NCI-H2171 treated with DMSO at 0.1 percent for 48 hours (cell line): ENCODE measurements at places on chromosomes 7 and 10.

DNA sequence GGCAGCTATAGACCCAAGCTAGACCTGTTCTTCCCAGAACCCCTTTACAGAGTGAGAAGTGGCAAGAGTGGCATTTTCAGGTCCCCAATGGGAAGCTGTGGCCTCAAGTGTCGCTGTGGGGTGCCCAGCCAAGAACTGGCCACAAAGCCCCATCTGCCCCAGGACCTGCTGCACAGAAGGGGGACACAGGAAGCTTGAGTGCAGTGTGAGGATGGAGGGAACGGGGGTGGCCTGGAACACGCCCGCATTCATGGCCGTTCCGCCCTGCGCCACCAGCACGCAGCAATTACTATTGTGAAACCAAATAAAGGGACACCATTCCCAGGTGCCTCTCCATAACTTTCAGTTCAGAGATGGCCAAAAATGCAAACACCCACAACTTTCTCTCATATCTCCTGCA lies 237.6 kb upstream of the TCERG1L start:
- no peak for DNase-seq

- DNase-seq = no peak
These were observed 2.3 kb upstream of the GIMAP8 start for GRCh38 chr7:150447966-150448788.

DNA sequence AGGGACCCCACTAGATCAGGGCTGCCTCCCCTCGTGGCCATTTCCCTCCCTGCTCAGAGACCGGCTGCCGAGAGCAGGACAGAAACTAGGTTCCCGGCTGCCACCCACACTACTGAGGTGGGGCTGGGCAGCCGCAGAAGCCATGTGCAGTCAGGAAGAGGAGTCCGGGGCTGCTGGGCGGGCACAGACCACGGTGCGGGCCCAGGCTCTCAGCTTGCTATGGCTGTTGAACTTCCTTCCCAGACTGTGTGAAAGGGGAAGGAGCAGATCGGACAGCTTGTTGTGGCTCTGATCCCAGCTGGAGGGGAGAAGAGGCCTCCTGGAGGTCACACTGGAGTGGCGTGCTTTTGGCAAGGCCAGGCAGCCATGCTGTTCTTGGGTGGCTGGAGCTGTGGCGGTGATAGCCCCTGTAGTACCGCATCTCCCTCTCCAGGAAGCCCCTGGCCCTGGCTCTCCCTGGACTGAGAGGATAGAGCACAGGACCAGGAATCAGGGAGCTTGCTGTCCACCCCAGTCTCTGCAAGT lies 56.8 kb downstream of the HK1 start:
- no peak for DNase-seq

DNA sequence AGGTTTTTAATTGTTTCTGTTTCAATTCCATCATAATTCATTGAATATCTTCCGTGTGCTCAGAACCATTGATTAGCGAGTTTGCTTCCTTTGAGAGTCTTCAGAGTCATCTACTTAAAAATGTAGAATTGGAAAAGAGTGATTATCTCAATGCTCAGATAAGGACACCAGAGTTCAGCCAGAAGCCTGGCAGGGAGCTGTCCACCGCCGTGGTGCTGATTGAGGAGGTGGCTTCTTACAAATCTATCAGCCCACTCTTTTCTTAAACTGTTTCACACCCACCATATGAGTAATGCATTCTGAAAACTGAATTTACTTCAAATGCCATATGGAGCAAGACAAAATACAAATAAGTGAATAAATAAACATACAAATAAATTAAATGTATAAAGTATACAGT lies 79.3 kb downstream of the INSYN2A start:
- no peak for DNase-seq

GRCh38 chr10:11887381-11888227 lies 64.4 kb downstream of the PROSER2 start:
- no peak for DNase-seq

- no peak for DNase-seq
These were observed 356.5 kb upstream of the ZNF32 start for GRCh38 chr10:44004913-44005787.

DNA sequence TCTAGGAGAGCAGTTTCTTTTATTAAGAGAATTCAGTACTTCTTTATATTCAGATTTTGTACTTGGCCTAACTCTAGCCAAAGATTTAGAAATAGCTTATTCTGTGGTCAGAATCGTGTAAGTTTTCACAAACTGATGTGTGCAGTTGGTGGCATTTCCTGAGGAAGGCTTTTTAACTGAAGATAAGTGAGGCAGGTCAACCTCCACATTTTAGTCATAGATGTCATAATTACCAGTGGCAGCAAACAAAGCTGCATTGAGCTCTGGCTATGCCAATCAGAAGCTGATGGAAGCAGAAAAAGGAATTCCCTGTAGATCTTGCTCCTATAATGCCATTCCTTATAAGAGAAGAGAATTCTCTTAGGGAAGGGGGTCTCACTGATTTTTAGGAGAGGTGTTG lies 141.3 kb upstream of the SP8 start:
- no peak for DNase-seq

DNA sequence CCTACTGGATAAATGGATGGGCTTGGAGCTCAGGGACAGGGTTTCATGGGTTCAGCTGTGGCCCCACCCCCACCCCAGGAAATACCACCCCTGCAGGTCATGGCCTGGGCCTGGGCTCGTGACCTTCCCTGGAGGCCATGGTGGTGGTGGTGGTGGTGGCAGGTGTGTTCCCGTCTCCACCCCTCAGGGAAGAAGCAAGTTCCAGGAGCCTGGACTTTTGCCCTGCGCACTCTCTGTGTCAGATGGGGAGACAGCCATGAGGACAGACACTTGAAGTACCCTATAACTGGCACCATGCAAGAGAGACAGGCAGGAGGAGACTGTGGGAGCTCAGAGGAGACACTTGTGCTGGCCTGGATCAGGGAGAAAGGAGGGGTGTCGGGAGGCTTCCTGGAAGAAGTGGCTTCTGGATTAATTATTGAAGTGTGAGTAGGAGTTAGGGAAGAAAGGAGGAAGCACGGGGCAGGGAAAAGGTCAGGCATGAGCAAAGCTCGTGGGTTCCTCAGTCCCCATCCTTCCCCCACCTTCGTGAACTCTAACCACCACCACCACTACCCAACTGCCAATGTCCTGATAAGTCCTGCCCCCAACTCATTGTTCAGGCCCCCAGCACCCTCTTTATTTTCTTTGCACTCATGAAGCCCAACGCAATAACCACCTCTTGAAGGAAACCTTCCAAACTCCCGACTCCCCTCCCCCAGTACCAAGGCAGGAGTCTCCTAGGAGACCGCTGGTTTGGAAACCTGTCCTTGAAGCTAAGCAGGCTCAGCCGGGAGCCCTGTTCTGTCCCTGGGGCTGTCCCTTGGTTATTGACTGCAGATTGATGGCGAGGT lies 8.9 kb downstream of the SH2B2 start:
- no peak for DNase-seq

DNA sequence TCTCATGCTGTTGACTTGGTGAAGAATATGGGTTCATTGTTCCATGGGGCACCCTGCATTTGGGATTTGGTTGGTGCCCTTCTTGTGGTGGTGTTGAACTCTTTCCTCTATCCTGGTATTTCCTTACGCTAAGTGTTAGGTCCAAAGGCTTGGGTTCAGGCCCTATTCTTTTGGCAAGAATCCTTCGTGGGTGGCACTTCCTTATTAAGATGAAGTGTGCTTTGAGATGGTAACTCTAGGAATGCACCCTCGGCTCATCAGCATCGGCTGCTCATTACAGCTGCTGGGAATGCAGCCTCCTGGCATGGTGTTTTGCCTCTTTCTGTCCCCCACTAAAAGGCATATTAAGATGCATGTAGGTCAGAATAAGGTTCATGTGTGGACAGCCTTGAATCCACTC lies 380.7 kb downstream of the RPS24 start:
- no peak for DNase-seq

DNA sequence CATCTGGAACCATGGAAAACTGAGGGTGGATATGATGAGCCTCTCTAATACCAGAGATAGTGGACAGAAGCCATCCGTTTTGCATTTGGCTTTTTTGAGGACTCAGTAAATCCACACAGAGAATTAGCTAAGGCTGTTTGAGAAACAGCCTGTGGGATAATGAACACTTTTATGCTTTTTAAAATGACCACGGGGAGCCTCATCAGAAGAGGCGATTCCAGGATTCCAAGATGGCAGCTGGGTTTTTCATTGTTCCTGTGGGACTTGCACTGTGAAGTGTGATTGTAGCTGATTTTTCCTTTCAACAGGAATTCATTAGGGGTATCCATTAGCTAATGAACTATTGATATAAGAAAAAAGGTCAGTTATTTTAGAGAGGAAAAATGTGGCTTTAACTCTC lies 353.2 kb downstream of the AUTS2 start:
- DNase-seq = no peak

DNA sequence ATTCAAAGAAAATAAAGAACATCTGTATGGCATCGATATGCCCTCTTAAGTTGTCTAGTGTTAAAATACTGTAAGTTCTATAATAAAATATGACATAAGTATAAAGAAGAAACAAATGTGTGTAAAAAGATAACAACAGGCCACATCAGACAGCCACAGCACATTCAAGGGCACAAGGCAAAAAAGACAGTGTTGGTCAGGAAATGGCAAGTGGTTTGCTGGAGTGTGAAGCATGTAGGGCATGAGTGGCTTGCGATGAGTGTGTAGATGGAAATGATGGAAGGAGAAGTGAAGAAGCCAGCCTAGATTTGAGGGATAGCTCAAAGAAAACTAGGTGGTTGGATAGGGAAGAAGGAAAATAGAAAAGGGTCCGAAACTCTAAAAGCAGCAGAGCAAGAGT lies 341.6 kb downstream of the CRPPA start:
- no peak for DNase-seq

- peak; percentile 70 for DNase-seq
These were observed 2.2 kb downstream of the NPM3 start for GRCh38 chr10:101780818-101781654.

- DNase-seq = no peak
These were observed 1073.6 kb downstream of the SORCS3 start for GRCh38 chr10:105714728-105715127.

DNA sequence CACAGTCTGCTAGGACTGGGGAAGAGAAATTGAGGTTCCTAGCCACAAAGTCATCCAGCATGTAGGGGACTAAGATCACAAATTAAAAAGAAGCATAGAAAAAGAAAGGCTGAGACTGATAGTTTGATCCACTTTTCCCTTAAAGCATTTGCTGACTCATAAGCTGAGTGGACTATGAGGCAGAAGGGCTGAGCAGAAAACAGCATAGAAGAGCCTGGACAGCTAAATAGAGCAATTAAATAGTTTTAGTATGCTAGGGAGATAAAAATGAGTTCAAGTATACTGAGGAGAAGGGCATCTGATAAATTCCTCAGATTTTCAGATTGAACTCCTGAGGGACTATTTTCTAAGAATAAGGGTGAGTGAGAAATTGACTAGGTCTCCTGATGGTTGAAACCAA lies 155.9 kb upstream of the EGR2 start:
- no peak for DNase-seq

DNA sequence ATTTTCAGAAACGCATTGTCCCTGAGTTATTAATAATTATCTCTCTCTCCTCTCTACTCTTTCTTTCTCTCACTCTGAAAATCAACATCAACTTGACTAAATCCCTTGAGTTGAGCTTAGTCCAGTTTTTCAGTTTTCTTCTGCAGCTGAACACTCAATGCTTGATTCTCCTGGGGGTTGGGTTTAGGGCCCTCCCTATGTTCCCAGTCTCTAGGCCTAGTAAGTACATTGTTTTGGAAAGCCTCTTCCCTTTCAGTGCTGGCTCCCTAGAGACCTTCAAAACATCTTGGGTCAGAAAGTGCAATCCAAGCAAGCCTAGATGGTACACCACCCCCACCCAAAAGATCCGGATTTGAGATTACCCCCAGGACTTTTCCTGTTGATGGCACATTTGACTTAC lies 488.5 kb downstream of the LRMDA start:
- DNase-seq = no peak

GRCh38 chr10:18190840-18191239 lies 50.6 kb downstream of the CACNB2 start:
- no peak for DNase-seq

- no peak for DNase-seq
These were observed 69.9 kb downstream of the TMEM106B start for GRCh38 chr7:12281038-12281437.

DNA sequence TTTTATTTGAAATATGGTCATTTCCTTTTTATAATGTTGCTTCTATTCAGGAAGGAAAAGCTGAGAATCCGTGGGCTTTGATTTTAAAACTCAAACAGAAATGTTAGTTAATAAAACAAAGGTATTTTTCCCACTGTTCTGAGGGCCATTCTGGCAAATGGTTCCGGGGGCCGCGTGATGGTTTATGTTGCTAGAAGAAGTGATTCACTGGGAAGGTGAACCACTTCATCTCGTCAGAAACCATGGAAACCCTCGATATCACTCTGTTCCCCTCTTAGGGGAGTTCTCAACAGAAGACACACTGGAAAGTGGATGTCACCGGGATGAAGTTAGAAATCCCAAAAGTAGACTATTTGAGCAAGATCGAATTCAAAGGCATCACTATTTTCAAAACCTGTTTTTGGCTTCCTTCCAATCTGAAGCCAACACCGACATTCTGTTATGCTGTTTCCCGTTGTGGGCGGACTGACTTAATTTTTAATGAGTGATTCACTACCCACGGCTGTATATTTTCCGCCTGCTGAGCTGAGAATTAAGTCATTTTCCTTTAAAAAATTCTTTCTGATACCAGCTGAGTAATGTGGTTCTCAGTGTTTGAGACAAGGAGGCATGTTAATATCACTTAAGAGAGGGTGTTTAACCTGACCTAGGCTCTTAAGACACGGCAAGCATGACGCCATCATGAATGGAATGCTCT lies 84.1 kb downstream of the PTPRE start:
- no peak for DNase-seq

DNA sequence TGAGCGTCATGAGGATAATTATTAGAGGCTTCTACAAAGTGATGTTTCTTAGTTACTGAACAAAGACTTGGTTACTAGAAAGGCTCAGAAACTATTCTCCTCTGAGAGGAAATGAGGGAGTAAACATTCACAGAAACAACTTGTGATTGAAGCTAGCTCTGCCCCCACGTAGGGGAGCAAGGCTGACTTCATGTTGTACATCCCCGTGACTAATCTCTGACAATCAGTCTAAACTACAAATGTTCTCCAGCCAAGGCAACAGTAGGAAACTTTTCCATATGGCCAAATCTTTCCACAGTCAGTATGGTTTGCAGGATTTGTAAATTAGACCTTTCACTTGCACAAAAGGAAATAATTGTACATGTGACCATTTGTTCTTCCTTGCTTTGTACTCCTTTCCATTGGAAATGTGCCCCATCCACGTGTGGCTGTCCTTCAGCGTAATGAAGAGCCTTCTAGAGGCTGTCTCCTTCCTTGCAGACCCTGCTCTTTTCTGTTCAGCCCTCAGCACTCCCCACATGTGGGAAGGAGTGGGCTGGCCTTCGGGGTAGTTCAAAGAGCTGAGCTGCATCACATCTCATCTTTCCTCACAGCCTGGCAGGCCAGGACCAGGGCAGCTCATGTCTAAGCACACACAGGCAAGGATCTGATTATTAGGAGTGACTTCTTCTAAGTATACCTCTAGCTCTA lies 93.5 kb downstream of the PCGF5 start:
- DNase-seq = no peak

- no peak for DNase-seq
These were observed 76.7 kb upstream of the ANLN start for GRCh38 chr7:36312915-36313334.
